ENCODE measurements at places on chromosomes 7 and 10.

DNA sequence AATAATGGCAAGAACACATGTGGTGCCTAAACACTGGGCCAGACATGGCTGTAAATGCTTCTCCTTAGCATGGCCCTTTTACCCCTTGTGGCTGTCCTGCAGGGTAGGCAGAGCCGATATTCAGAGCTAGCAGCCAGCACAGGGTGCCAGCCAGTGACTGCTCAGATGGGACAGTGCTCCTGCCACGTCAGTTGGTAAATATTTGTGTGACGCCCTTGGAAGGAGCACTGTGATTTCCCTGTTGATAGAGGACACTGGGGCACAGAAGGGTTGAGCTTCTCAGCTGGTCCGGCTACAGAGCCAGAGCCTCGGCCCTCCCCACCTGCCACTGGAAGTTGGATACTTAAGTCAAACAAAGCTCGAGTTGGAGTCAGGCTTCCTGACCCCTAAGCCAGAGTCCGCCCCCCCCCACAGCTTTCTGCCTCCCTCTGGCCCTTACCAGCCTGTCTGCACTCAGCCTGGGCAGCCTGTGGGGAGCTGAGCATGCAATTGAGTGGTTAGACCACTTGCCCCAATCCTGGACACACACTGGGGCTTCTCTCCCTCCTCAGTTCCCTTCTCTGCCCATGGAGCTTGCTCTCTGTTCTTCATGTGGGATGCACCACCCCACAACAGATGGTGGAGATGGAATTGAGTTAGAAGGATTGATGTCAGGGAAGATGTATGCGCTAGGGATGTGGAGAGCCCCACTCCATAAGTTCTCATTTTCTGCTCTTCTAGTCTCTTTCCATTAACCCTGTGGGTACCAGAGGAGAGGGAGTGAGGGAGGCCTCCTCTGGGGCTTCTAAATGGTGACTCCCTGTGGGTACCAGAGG, 350.8 kb downstream of the PLXNA4 start:
- DNase-seq = no peak

- no peak for DNase-seq
Measured at GRCh38 chr7:54964136-54964535, 54.7 kb upstream of the EGFR start.

DNA sequence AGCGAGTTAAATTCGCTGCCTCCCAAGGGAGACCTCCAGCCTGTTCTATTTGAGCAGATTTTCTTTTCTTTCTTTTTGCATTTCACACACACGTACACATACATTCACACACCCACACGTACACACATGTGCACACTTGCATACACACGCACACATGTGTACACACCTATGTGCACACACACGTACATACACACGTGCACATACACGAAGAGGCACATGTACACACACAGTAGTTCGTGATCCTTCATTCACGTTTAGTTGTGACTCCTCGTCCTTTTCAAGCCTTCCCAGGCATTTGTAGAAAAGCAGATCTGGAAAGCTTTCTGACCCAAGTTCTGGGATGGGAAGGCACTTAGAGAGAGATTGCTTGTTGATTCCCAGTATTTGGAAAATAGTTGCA, 290.8 kb upstream of the COBL start:
- DNase-seq = no peak

DNA sequence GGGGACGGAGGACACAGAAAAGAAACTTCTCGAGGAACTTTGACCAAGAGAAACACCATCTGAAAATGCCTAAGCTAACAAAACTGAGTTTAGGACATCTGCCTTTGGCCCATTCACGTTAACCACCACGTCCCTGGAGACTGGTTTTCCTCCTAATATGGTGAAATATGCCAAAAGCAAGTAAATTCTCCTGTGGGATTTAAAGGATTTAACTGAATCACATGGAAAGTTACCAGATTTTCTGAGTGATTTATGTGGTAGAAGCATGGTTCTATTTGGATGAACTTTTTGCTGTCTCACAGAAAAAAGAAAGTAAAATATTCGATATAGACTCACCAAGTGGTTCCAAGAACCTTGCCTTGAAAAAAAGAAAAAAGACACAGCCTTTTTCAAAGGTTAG, 30.4 kb upstream of the BMPER start:
- no peak for DNase-seq

GRCh38 chr7:140458916-140459315, 20.4 kb downstream of the MKRN1 start:
- DNase-seq = no peak

DNA sequence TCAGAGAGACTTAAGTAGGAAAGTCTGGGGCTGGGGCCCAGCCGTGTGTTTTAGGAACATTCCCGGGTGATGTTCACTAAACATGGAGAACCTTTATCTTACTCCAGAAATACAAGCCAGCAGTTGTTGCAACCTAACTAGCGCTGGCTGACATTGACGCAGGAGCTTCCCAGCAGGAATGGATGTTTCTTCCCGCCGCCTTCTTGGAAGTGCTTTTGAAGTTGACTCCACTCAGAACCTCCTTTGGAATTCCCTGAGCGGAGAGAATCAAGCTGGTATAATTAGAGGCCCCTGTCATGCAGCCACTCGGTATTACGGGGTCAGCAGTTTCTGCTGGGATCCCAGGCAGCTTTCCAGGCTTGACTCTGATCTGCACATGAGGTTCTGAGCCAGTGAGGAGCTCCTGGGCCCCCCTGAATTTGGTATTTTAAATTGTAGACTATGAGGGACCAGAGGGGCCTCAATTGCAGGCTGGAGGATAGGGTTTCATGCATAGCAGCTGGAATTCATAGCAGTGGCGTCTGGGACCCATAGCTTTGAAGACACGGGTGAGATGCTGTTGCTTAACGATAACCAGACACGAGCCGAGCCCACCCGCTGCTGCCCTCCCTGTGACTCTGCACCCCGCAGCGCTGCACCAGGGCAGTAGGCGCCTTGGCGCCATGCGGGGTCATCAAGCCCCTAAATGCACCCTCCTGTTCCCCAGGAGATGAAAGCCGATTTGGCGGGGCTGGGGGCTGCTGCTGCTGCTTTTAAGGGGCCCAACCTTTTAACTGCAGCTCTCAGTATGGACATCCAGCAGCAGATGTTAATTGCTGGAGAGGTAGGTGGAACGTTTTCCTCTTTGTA, 61.8 kb downstream of the EEPD1 start:
- DNase-seq = no peak

GRCh38 chr7:114648117-114648516, 233.5 kb downstream of the FOXP2 start:
- DNase-seq = no peak

DNA sequence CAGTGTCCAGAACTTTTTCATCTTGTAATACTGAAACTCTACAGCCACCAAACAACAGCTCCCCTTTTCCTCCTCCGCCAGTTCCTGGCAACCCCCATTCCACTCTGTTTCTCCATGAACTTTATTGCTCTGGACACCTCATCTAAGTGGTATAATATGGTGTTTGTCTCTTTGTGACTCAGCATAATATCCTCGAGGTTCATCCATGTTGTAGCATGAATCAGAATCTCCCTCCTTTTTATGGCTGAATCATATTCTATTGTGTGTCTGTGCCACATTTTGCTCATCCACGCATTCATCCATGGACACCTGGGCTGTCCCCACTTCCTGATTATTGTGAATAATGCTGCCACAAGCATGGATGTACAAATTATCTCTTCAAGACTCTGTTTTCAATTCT, 124.4 kb upstream of the FGFR2 start:
- DNase-seq = no peak

GRCh38 chr10:63798599-63799498, 277.6 kb downstream of the REEP3 start:
- no peak for DNase-seq

- DNase-seq = no peak
Measured at GRCh38 chr7:15688911-15689310, 2.4 kb upstream of the MEOX2 start.

GRCh38 chr10:1379601-1380000, 323.4 kb downstream of the WDR37 start:
- no peak for DNase-seq

- no peak for DNase-seq
Measured at GRCh38 chr7:31020652-31021051, 31.5 kb upstream of the ADCYAP1R1 start.

- DNase-seq = no peak
Measured at GRCh38 chr10:24963521-24964041, 11.2 kb upstream of the PRTFDC1 start.

DNA sequence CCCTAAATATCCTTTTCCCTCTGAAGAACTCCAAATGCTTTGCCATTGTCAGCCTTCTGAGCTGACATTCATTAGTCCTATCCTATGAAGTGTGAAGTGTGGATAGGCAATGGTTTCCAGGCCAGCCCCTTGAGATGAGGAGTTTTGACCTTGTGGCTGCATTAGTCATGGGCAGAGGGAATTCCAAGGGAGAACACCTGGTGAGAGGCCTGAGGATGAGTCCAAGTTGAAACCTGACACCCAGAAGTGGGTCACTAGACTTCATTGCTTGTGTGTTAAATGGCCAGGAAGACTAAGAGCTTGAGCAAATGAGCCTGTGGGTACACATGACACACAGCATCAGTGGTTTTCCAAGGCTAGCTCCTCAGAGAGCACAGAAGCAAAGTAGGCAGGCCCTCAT, 260.8 kb downstream of the SKAP2 start:
- no peak for DNase-seq

DNA sequence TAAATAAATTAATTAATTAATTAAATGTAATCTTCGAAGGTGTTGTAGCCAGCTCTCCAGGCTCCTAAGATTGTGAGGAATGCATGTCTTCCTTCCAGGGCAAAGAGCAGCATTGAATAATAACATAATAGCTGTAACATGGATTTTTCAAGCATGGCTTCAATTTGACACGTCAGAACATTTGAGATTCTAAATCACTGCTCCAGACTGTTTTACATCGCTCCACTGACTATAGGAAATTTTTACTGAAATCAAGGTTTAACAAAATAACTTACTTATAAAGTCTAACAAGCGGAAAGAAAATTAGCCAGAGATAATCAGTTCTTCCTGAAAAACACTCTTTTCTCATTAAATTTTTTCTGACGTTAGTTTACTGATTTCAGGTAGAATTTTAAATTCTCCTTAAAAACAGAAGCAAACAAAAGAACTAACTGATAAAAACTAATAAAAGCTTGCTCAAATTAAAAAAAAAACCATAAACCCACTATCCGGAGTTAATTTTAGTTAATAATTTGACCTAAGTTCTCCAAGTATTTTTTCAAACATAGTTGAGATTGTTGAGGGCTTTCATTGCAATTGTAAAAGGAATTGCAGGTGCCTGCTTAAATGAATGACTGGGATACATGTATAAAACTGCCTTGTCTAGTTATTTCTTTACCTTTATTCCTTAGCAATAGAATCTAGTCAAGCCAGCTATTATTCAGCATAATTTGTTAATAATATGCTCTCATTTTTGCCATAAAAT, 51.2 kb upstream of the SGCE start:
- DNase-seq = no peak

DNA sequence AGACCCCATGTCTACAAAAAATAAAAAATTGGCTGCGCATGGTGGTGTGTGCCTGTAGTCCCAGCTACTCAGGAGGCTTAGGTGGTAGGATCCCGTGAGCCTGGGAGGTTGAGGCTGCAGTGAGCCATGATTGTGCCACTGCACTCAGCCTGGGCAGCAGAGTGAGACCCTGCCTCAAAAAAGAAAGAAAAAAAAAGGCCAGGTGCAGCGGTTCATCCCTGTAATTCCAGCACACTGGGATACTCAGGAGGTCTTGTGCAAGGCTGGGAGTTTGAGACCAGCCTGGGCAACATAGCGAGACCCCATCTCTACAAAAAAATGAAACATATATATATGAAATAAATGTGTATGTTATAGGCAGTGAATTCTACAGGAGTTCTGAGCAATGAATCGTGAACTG, 44.5 kb upstream of the UBE2H start:
- DNase-seq = no peak

DNA sequence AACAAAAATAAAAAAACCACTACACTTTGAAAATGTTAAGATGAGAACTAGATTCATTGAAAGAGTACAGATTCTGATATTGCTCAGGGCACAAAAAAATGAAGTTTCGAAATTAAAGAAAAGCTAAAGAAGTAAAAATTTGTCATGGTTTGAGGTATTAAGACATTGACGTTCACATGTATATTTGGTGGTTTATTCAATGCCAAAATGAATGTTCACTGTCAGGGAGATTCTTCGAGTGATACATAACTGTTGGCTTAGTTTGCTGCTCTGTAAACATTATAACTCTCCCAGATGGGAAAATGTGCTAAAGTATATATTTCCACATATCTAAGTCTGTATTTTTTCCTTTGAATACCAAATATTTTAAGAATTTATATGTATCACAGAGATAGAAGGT, 345.0 kb downstream of the SEMA3D start:
- DNase-seq = no peak

GRCh38 chr7:75687246-75688088, 51.3 kb downstream of the HIP1 start:
- DNase-seq = no peak

- no peak for DNase-seq
Measured at GRCh38 chr7:44163591-44163990, 22.5 kb upstream of the MYL7 start.

DNA sequence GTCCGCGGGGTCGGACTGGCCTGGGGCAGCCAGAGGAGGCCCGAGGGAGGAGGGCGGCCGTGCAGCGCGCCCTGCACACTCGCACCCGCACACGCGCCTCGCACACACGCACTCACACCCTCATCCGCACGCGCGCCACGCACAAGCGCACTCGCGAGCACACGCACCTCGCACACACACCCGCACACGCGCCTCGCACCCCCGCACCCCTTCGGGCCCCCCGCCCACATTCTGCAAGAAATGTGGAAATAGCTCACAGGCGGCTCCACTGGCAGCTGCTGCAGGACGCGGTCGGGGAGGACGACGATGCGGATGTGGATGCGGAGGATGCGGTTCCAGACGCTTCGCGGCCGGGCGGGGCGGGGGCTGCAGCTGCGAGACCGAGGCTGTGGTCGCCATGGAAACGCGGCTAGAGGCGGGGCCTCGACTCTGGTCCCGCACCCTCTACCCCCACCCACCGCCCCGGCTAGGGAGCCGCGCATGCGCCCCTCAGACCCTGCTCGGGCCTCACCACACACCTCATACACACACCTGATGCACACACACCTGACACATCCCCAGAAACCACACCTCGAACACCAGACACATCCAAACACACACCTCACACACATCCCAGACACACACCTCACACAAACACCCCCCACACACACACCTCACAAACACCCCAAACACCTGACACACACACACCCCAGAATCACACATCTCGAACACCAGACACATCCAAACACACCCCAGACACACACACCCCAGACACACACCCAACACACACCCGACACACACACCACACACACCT, at the start of gene CALY:
CALY (minus strand) TSS at position 320 of the 793 bp plus-strand sequence. CDS start 7,907 bp downstream, outside the sequence.
- peak; percentile 92 for DNase-seq

GRCh38 chr10:34351161-34351560, 463.9 kb downstream of the PARD3 start:
- no peak for DNase-seq

DNA sequence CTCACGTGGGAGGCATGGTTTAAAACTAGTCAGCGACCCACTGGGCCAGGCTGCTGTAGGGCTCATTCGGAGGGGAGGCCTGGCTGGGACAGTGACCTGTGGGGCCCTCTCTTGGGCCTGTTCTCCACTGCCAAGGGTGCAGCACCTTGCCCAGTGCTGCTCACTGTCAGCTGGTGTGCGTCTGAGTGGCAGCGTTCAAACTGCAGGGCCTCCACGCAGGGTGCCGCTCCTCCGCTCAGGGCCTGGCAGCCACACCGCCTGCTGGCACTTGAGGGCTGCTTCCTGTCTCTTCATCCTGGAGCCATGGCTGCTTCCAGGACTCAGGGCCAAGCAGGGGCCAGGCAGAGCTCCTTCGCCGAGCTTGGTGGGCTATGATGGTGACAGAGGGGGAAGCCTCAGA, 18.3 kb downstream of the ADAMTS14 start:
- no peak for DNase-seq

Data from CD4-positive, alpha-beta T cell treated with Interleukin-21 for 1 hour (primary cell).